Germinal center (tissue), 1 donor: ENCODE measurements at places on chromosomes 3 and 15.

DNA sequence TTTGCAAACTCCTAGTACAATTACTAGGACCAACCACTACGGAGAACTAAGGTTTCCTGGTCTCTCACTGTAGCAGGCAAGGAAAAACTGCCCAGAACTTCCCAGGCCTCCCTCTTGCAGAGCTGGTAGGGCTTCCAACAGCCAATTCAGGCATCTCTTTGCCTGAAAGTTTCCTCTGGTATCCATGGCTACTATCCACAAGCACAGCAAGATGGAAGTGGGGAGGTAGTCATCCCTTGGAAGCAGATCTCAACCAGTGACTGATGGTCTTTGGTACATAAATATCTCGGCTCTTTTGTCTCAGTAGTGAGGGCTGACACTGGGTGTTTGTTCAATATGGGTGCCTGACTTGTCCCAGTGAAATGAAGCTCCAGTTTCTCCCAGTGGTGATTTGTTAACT is 201.3 kb upstream of the MRPL3 start:
- no peak for DNase-seq

DNA sequence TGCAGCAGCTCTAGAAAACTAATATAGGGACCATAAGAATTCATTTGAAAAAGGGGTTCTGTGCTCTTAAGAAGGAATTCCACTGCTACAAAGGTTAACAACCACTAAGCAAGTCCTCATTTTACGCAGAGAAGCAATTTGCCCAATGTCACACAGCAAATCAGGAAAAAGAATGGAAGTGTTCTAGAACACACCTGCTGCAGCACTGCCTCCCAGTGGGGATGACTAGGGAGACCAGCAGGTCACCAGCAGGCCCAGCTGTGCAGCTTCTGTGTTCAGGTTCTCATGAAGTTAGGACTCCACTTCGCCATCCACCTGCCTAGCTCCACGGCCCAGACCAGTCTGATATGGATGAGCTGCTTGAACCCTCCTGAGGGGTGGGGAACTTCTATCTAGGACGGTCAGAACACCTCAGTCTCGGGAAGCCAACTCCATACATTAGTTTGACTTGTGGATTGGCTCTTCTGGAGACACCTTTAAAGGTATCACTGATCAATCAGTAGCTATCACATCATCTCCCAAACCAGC is 18.6 kb downstream of the POMGNT2 start:
- no peak for DNase-seq

DNA sequence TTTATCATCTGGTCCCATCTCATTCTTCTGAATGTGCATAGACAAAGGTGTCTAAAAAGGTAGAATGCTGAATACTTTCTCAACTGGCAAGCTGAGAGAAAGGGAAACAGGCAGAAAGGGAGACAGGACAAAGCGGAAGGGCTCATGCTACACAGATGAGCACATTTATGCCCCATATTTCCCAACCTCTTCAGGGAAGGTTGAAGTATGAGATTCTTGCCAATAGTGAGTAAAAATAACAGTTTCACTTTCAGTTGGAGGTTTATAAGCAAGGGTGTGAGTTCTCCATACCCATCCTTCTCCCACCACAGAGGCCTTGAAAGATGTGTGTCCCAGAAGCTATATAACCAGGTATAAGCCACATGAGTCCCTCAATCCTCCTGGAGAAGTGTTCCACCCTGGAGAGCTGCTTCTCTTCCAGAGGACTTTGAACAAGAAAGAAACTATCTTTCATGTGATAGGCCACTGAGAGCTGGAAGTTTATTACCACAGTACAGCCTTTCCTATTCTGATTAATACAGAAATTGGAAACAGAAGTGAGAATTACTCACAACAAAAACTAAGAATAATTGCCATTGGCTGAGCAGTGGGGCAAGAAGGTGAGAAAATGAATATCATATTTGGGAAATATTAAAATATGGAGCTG is 709.4 kb upstream of the NR2F2 start:
- DNase-seq = no peak

GRCh38 chr15:74328331-74329056 is 39.0 kb downstream of the CYP11A1 start:
- no peak for DNase-seq

DNA sequence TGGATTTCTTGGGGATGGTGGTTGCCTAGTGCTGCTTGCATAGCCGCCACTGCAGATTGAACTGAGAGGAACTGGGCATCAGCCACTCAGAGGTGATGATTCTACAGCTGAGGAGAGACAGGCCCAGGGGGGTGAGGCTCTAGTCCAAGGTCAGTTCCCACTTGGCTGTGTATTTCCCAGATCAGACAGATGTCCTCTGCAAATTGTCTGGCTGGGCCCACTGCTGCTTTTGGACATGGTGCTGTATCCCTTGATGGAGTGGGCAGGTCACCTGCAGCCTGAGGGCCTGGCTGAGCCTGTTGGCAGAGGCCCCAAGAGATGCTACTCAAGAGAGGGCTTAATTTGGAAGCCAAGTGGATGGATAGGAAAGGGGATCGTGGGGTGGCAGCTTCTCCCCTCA is 124.5 kb upstream of the CTDSPL start:
- DNase-seq = no peak

GRCh38 chr3:182268711-182269110 is 524.6 kb upstream of the ATP11B start:
- no peak for DNase-seq

GRCh38 chr15:75342221-75342620 is 4.6 kb upstream of the NEIL1 start:
- no peak for DNase-seq

GRCh38 chr3:172478116-172478515 is 29.9 kb upstream of the GHSR start:
- no peak for DNase-seq

DNA sequence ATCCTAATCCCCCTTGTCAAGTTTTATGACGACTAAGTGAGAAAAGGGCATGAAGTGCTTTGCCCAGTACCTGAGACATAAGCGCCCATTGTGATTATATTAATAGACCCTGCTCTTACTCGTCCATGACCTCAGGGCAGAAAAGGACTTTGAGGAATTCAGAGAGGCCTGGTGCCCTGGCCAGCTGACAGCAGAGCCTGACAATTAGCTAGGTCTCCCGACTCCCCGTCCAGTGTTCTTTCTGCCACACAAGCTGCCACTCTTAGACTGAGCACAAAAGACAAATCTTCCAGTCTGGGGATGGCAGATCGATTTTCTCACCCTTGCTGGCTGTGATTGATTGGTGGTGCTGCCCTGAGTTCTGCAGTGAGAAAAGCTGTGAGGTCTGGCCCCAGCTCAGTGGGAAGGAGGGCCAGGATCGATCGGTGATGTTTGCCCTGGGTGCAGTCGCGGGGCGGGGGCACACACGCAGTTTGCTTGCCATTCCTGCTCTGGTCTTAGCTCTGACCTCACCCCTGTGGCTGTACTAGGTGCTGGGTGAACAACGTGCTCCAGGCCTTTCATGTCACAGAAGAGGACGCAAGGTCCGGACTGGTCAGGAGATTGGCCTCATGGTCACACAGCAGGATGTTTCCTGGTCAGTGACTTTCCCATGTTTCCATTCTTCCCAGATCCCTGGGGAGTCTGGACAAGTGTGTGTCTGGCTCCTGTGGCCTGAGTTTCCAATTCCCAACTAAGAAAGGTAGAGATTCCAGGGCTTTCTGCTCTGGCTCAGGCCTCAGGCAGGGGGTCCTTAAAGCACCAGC is 67.4 kb upstream of the TLE3 start:
- DNase-seq = no peak

DNA sequence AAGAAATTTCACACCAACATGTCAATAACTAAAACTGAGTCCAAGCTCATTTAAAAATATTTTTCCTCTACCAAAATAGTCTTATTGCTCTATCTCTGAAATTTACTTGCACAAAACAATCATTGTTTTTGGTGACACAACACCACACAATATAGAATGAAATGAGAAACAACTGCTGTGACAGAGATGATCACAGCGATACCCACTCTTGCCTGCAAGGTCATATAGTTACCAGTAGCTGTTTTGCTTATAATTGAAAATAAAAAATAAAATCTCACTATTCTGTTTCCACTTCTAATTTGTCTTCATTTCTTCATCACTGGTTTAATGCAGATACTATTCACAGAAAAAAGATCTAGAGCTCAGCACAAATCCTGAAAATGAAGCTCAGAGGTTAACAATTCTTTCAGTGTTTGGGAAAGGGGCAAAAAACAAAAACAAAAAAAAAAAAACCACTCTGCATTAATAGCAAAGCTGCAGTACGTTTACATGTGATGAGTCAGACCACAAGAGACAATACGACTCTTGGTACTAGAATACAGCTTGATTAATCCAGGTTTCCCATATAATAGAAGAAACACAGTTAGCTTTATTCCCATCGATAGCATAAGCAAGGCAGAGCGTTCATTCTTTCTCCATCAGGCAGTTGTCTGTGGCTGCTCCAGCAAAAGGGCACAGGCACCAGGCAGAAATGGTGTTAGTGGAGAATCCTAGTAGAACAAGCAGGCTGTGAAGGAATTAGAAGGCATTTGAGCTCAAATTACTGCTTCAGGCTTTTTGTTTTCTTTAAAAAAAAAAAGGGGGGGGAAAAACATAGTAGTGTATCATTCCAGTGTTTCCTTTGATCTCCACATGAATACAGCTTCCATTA is 773 bp downstream of the ANKRD28 start:
- DNase-seq = no peak

- DNase-seq = no peak
Measured at GRCh38 chr3:115401851-115402501, 221.3 kb upstream of the GAP43 start.

DNA sequence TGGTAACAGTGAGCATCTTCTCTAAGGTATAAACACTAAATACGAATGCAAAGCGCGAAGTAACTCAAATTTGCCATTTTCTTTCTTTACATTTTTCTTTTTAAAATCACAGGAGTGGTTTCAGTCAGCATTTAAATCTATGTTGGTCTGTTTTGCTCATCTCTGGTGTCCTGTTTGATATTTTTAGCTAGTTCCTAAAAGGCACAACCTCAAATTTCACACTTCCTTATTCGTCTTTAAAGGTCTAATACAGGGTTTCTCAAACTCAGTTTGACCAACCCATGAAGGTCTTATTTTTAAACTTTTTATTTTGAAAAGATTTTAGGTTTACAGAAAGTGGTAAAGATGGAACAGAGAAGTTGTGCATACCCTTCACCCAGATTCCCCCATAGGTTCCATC is 201.1 kb downstream of the MAGI1 start:
- DNase-seq = no peak

GRCh38 chr3:45311327-45311726 is 77.0 kb upstream of the LARS2 start:
- DNase-seq = no peak

DNA sequence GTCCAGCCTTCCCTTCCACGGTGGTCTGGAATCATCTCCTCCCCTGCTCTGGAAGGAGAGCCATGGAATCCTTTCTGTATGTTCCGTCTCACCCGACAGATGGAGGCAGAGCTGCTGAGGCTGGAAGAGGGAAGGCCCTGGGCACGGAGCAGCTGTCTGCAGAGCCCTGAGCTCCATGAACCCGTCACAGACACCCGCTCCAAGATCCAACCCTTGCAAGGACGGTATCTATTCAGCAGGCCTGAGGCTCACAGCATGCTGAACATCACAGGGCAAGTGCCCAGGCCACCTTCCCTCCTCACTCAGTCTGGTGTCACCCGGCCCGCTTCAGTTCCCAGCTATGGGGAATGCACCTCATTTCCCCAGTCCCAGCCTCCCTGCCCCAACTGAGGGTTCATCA is 103.9 kb downstream of the LRIG1 start:
- DNase-seq = no peak

DNA sequence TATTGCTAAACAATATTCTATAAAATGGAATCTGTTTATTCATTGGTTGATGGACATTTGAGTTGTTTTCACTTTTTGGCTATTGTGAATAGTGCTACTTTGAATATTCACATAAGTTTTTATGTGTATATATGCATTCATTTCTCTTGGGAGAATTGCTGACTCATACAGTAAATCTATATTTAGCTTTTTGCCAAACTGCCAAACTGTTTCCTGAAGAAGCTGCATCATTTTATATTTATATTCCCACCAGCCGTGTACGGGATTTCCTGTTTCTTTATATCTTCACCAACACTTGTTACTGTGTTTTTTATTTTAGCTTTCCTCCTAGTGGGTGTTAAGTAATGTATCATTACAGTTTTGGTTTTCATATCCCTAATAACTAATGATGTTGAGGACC is 12.5 kb upstream of the TCAIM start:
- DNase-seq = no peak

DNA sequence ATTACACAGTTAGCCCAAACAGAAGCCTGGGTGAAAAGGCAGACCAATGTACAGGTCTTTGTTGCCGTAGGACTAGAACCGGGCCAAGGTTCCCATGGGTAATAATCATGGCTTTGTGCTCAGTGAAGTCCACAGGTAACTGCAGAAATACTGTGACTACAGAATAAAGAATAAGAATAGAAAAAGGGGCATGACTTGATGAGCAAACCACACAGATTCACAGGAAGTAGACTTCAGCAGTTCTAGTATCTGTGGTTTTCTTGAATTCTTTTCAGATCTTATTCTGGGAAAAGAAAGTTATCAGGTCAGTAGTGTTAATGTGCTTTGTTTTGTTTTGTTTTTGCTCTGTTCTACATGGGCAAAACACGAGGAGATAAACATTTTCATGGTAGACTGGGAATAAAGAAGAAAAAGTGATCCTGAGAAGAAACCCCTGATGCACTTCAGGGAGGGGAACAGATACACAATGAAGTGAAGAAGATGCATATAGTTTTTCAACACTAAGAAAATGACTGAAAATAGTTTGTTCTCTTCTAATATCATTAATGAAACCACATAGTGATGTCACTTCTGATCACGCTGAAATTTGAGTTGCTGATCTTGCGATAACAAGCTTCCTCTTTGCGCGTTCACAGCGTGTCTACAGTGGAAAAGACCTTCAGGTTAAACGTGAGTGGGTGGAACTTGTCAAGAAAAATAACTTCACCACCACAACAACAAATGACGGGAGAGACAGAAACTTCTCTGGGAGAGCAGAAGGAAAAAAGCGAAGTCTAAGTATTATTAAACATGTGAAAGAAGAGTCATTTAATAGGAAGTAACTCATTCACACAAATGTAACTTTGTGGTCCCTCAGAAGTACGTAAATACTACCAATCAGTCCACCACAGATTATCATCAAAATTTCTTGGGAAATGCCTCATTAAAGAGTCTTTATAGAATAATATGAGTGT is 315.8 kb upstream of the SATB1 start:
- DNase-seq = peak; percentile 6
